ENCODE measurements at places on chromosomes 1 and 21.

DNA sequence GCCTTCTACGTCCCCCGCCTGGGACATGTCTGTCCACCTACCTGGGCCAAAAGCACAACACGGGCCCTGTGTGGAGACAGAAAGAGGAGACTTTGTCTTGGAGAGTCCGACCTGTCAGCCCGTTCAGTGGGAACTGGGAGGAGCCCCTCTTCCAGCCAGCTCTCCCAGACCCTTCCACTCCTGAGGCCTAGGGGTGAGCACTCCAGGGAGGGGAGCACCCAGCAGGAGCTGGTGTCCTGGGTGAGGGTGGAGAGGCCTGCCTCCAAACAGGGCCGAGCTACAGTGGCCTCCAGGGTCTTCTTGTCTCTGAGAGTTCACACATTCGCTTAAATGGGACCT lies 546 bp downstream of the SPOCD1 start:
- no peak for DNase-seq

GRCh38 chr1:222905151-222905550 lies 90.3 kb downstream of the DISP1 start:
- no peak for DNase-seq

GRCh38 chr1:41558761-41559171 lies 74.3 kb upstream of the EDN2 start:
- DNase-seq = no peak

DNA sequence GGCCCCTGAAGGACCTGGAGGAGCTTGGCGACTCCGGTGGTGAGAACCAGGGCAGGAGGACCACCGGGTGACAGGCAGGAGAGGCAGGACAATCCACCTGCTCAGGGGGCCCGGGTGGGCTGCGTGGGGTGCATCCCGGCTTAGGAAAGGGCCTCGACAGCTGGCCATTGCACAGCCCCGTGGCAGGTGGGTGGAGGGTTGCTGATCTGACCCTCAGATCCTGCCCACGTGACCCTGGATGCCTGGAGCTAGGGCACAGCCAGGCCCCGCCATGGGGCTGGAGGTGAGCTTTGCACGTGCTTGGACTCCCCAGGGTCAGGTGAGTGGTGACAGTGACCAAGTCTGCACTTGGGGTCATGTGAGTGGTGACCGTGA lies 35.5 kb upstream of the SLC19A1 start:
- no peak for DNase-seq

GRCh38 chr1:151711044-151711800 lies 5.4 kb downstream of the CELF3 start:
- no peak for DNase-seq

- DNase-seq = no peak
Measured at GRCh38 chr1:27527890-27528817, 38.2 kb upstream of the WASF2 start.

DNA sequence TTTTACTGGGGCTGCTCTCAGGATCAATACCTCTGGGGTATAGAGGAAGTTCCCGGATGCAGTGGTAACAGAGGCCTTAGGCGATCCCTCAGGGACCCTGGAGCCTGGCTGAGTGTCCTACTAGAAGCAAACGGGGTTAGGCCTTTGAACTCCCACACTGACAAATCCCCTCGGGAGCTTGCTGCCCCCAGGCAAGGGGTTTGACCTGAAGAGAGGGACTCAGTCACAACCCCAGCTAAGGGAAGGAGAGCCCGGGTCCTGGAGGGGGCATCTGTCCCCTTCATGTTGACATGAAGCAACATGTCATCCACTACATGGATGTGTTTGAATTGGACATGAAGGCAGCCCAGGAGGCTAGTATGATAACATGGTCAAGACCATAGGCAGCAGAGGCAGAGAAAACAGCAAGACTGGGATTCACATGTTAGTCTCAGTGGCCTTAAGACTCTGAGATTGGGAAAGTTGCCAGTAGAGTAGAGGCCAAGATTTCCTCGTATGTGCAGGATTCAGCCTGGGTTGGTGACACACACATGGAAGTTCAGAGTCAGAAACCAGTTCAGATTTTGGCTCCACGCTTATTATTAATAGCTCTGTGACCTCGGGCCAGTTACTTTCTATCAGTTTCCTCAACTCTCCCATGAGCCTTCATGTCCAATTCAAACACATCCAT lies 101.5 kb downstream of the KCNN3 start:
- DNase-seq = no peak

DNA sequence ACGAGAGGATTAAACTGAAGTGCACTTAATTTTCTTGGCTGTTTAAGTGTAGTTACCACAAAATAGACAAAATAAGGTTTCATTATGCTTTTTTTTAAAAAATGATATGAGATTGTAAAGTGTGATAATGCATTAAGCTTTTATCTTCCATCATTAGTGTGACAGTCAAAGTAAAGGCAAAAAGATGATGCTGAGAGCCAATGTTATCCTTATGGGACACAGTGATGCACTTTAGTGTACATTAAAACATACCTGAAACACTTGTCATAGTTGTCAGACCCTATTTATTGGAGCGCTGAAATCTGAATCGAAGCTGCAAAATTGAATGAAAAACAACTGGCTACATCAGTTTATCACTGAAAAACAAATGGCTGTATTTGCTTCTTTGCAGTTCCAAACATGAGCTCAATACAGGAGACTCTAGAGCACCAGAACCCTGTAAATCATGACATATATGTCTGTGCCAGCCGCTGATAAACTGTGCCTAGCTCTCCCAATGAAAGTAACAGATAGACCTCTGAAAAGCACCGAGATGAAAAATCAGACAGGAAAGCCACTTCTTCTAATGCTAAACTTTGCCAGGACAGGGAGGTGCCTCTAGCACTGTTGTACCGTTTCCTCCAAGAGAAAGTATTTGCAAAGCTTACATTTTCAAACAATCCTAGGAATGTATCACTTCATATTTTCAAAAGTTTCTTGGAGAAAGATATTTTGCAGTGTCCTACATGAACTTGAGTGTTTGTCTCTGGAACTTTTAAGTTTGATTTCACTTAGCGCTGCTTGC lies 120.7 kb upstream of the TMPRSS15 start:
- no peak for DNase-seq

DNA sequence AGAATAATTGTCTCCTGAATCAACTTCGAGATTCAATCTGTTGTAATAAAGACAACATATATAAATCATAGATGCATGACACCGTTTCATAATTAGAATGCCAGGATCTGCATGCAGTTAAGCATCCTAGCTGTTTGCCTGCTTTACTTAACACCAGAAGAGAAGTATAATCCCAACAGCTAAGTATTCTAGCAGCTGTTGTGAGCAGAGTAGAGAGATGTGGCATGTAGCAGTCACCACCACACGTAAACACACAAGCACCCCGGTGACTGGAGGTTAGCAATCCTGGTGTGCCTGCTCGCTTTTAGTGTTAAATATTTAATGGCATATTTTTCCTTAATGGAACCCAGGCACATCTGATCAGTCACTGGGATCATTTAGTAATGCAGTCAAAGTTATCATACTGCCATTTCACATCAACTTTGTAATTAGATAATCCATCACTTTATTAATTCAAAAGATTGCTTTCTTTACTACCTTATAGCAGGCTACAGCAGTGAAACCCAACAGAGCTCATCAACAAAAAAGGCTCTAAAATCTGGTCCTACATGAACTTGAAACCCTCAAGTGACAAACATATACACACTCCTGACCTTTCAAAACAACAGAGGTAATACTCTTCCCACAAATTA lies 187.9 kb downstream of the SMYD3 start:
- no peak for DNase-seq

DNA sequence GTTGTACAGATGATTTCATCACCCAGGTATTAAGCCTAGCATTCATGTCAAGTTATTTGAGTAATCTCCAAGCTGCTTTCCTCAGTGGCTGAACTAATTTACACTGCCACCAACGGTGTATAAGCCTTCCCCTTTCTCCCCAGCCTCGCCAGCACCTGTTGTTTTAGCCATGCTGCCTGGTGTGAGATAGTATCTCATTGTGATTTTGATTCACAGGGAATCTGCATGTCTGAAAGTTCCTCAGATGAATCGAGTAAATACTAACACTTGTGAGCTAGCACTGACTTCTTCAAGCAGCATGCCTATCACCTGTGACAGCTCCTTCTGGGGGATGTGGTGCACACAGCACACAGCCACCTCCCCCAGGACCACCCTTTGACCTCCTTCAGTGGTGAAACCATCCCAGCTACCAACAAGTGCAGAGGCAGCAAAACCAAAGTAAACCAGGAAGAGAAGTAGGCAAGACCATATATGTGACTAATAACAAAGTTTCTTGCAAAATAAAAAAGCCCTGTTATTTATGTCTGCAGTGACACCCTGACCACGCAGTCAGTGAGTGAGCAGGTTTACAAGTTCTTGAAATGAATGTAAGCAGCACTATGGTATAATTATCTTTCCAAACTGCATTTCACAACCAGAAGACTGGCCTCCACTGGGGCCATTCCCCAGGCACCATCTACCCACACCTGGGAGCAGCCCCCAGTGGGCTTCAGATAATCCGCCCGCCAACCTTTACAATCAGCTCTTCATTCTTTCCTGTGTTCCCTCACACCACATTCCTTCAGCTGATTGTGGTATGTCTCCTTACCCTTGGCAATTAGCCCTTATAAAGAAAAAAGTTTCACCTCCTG lies 173.8 kb downstream of the ETS2 start:
- no peak for DNase-seq

DNA sequence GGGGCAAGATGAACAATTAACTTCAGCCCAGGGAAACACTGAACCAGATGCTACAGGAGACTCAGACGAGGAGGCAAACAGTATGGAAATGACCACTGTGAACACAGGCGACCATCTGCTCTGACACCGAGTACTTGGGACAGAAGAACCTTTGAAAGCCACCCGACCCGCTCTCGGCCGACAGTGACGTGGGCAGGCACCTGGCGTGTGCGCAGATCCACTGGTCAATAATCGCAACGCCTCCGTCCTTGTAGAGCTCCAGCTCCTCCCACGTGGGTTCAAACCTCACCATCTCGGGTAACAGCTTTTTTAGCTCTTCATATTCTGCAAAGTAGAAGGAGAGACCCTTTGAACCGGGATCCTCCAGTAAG lies 20.3 kb downstream of the POFUT2 start:
- no peak for DNase-seq

GRCh38 chr1:180951836-180952656 lies 39.3 kb downstream of the KIAA1614 start:
- no peak for DNase-seq

DNA sequence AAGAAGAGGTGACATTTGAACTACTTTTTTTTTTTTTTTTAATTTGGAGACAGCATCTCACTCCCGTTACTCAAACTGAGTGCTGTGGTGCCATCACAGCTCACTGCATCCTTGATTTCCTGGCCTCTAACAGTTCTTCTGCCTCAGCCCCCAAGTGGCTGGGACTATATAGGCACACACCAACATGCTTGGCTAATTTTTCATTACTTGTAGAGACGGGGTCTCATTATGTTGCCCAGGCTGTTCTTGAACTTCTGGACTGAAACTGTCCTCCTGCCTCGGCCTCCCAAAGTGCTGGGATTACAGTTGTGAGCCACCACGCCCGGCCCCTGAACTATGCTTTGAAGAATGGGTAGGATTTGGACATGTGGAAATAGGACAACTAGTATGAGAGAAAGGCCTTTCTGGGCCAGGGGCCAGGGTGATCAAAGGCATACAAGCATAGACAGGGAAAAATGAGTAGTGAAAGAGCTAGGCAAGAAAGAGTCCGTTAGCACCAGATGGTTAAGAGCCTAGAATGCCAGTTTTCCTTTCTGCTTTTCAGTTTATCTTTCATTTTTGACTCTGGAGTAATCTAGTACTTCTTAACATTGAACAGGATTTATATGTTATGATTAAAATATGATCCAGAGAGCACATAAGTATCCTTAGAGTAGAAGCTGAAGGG lies 6.3 kb downstream of the RABGAP1L start:
- no peak for DNase-seq

GRCh38 chr1:24897263-24898151 lies 32.6 kb downstream of the RUNX3 start:
- no peak for DNase-seq

All from stimulated activated CD8-positive, alpha-beta memory T cell treated with anti-CD3 and anti-CD28 coated beads, Interleukin-7, amount 100 ng/mL, for 4 hours (primary cell).